Endothelial cell (in vitro differentiated cells): ENCODE measurements at places on chromosomes 5 and 9.
A peak's percentile ranks its signal among the peaks of the same experiment; 100 is the strongest.

DNA sequence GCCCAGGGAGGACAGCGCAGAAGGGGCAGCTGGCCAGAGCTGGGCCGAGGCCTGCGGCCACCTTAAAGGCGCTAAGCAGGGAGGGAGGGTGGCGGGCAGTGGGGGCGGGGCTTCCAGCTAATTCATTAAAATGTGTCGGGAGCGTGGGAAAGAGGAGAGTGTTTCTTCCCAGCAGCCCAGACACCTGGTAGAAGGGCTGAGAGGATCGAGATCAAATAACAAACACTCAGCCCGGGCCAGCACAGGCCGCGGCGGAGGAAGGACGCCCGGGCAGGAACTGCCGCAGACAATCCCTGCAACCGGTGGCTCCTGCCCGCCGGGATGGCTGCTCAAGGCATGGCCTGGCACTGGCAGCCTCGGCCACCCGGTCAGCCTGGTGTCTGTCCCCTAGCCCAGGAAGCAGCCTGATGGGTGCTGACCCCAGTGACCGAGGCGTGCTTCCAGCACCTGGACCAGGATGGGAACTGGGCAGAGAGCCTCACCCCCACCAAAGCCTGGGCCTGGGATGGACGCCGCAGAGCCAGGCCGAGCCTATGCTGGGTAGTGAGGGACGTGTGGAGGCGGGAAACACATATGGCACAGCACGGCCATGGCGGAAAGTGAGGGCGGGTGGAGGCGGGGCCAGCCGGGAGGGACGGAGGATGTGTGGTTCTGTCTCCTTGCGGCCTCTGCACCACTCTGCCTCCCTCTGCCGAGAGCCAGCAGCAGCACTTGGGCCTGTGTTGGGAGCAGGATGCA is 3.2 kb upstream of the NRARP start:
- peaks cover 19% of the 10 kb centered on the region for H3K4me1 ChIP-seq
- peak overlapping the region; percentile 86 for H3K27ac ChIP-seq
- peak overlapping the region; percentile 73 for H3K4me3 ChIP-seq

- H3K4me1 ChIP-seq = peaks cover 59% of the 10 kb centered on the region
- peaks cover 7% of the 10 kb centered on the region for H3K27me3 ChIP-seq
- H3K27ac ChIP-seq = peak overlapping the region; percentile 99
- DNase-seq = no peak
- H3K36me3 ChIP-seq = peaks cover 24% of the 10 kb centered on the region
Measured at GRCh38 chr9:114371973-114372917, 15.5 kb downstream of the AKNA start.

DNA sequence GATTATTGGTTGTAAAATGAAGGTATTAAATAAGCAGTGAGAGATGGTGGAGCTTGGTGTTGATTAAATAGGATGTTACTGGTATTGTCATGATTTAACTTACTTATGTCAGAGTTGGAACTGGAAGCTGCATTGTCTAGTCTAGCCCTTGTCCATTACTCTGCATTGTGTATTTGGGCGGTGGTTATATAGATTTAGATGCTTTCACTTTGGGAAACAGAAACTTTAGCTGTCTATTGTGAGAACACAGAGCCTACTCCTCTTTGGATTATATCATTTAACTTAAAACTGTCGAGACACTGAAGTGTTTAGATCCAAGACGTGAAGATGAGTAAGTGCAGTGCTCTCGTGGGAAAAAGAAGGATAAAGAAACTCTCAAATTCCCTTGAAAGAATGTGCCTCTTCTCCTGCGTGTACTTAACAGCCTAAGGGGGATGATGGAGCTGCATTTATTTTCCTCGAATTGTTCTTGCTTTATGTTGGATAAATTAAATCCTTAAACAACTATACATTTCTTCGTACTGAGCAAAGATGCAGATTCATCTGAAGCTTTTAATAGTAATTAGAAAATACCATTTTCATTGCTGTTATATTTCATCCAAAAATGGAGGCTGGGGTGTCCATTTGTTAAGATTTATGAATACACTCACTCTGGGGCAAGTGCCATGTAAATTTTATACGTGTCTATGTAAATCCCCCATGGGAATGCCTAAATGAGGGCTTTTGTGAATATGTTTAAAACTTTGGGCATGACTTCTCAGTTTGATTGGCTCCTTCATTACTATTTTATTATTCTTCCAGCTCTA is 21.6 kb downstream of the FBXL7 start:
- no peak for DNase-seq
- H3K36me3 ChIP-seq = peaks cover 27% of the 10 kb centered on the region
- H3K27ac ChIP-seq = no peak overlapping the region

GRCh38 chr5:68534131-68534940 is 318.8 kb downstream of the PIK3R1 start:
- H3K27me3 ChIP-seq = peaks cover 1% of the 10 kb centered on the region
- no peak overlapping the region for H3K4me3 ChIP-seq
- no peak for DNase-seq
- no peak overlapping the region for H3K27ac ChIP-seq
- no peaks in the 10 kb centered on the region for H3K36me3 ChIP-seq
- peaks cover 12% of the 10 kb centered on the region for H3K4me1 ChIP-seq

DNA sequence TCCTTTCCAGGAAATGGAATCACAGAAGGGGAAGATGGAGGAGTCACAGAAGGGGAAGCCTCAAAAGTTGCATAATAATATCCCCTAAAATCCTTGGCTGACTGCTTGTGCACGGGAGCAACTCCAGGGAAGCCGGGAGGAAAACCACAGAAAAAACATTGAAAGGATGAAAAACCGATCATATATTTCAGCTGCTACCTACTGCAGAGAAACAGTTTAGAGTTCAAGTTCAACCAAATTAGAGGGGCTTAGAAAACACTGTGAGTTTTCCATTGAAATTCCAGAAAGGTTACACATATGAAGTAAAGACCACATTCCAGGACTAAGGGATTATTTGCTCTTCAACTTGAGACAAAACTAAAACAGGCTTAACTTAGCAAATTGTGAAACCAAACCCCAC is 37.6 kb upstream of the MTAP start:
- peaks cover 7% of the 10 kb centered on the region for H3K4me1 ChIP-seq
- H3K27ac ChIP-seq = no peak overlapping the region
- H3K4me3 ChIP-seq = no peak overlapping the region
- no peaks in the 10 kb centered on the region for H3K36me3 ChIP-seq
- DNase-seq = no peak
- peaks cover 2% of the 10 kb centered on the region for H3K27me3 ChIP-seq

DNA sequence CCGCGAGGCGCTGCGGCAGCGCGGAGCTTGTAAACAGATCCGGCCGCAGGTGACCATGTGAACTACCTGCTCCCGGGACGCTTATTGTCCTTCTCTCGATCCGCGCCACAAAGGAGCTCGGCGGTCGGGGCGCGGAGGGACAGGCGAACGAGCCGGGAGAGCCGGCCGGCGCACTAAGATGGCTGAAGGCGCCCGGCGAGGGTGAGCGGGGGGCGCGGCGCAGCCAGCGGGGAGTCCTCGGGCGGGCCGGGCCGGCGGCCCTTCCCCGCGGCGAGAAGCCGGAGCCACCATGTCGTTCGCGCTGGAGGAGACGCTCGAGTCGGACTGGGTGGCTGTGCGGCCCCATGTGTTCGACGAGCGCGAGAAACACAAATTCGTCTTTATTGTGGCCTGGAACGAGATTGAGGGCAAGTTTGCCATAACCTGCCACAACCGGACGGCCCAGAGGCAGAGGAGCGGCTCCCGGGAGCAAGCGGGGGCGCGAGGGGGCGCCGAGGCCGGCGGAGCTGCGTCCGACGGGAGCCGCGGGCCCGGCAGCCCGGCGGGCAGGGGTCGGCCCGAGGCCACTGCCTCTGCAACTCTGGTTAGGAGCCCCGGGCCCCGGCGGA is 535 bp downstream of the JMY start:
- H3K4me3 ChIP-seq = peak overlapping the region; percentile 90
- peaks cover 8% of the 10 kb centered on the region for H3K27me3 ChIP-seq
- DNase-seq = peak; percentile 52
- H3K36me3 ChIP-seq = peaks cover 4% of the 10 kb centered on the region
- H3K4me1 ChIP-seq = peaks cover 13% of the 10 kb centered on the region

- H3K4me3 ChIP-seq = no peak overlapping the region
- H3K27ac ChIP-seq = no peak overlapping the region
- no peaks in the 10 kb centered on the region for H3K27me3 ChIP-seq
- H3K4me1 ChIP-seq = no peaks in the 10 kb centered on the region
Measured at GRCh38 chr5:79119486-79119885, 7.9 kb downstream of the BHMT start.

DNA sequence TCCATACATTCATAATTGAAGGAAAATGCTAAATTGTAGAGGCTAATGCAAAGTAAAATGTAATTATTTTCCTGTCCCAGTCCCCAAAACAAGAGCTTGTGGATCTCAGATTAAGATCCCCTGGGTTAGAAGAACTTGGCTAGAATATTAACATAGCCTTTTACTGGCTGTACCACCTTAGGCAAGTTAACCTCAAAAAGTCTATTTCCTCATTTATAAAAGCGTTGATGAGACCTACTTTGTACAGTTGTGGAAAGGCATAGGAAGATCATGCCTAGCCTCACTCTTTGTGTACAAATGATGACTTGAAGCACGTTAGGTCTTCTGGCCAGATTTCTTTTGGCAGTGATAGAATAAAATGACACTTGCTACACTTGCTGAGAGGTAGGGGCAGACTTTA is 97.2 kb downstream of the F2RL2 start:
- no peaks in the 10 kb centered on the region for H3K36me3 ChIP-seq
- no peak overlapping the region for H3K4me3 ChIP-seq
- no peak overlapping the region for H3K27ac ChIP-seq
- H3K27me3 ChIP-seq = no peaks in the 10 kb centered on the region
- DNase-seq = no peak
- peaks cover 11% of the 10 kb centered on the region for H3K4me1 ChIP-seq

GRCh38 chr5:95962785-95963184 is 1.1 kb upstream of the ELL2 start:
- no peak overlapping the region for H3K27ac ChIP-seq
- H3K36me3 ChIP-seq = peaks cover 8% of the 10 kb centered on the region
- H3K4me1 ChIP-seq = peaks cover 36% of the 10 kb centered on the region
- peaks cover 11% of the 10 kb centered on the region for H3K27me3 ChIP-seq

DNA sequence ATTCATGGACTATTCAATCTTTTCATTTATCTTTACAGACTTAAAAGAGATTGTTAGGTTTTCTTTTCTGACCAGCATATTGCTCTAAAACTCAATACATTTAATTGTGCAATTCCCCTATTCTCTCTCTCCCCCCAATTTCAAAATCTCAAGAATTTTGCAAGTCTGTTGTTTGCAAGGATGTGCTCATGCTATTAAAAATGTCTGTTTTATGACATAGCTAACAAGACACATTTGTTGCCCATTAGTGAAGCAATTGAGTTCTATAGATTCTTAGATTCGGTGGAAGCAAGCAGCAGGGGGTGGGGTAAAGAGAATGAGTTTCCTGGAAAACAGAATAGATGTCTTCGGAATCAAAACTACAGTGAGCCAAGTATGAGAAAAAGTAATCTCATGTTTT is 8.5 kb upstream of the CSNK1A1 start:
- H3K4me3 ChIP-seq = no peak overlapping the region
- H3K36me3 ChIP-seq = no peaks in the 10 kb centered on the region
- H3K27ac ChIP-seq = no peak overlapping the region
- DNase-seq = no peak

- no peaks in the 10 kb centered on the region for H3K4me1 ChIP-seq
- no peak overlapping the region for H3K27ac ChIP-seq
- H3K36me3 ChIP-seq = no peaks in the 10 kb centered on the region
- no peak overlapping the region for H3K4me3 ChIP-seq
Measured at GRCh38 chr5:45382583-45382982, 313.6 kb downstream of the HCN1 start.

DNA sequence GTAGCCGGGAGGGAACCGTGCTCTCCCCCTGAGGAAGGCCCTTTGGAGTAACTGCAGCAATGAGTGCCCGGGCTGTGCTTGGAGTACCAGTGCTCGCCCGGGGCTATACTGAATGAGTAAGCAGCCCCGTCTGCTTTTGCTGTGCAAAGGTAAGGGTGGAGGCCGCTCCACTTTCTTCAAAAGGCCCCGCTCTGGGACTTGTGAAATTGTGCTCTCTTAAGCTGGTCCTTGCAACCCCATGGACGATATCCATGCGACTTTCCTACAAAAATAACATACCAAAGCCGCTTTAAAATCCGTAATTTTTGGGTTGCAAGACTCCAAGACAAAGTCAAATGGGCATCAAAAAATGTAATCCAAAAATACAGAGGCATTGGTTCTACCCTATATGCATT is 578 bp upstream of the TNFAIP8 start:
- peaks cover 20% of the 10 kb centered on the region for H3K4me1 ChIP-seq
- no peak overlapping the region for H3K27ac ChIP-seq
- peaks cover 10% of the 10 kb centered on the region for H3K27me3 ChIP-seq
- no peak for DNase-seq
- H3K36me3 ChIP-seq = no peaks in the 10 kb centered on the region

GRCh38 chr5:172426086-172426485 is 28.2 kb downstream of the SH3PXD2B start:
- no peaks in the 10 kb centered on the region for H3K4me1 ChIP-seq
- H3K27ac ChIP-seq = no peak overlapping the region
- no peaks in the 10 kb centered on the region for H3K27me3 ChIP-seq
- H3K36me3 ChIP-seq = peaks cover 20% of the 10 kb centered on the region

- no peaks in the 10 kb centered on the region for H3K36me3 ChIP-seq
- peaks cover 13% of the 10 kb centered on the region for H3K4me1 ChIP-seq
Measured at GRCh38 chr9:132742821-132743311, 72.6 kb downstream of the GTF3C4 start.

DNA sequence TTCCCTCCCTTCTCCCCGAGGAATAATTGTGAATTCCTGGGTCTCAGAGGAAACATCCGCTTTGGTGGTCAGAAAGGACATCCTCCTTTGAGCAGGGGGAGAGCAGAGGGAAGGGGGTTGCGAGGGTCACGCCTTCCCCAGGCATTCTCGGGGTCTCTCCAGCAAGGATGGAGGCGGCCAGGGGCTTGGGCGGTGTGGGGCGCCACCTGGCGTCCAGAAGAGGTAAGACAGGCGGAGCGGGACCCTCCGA is 129.1 kb downstream of the KCNIP1 start:
- H3K27me3 ChIP-seq = peaks cover 13% of the 10 kb centered on the region
- peak overlapping the region; percentile 88 for H3K27ac ChIP-seq
- DNase-seq = peak; percentile 90
- H3K4me1 ChIP-seq = peaks cover 31% of the 10 kb centered on the region
- no peaks in the 10 kb centered on the region for H3K36me3 ChIP-seq
- H3K4me3 ChIP-seq = peak overlapping the region; percentile 88

DNA sequence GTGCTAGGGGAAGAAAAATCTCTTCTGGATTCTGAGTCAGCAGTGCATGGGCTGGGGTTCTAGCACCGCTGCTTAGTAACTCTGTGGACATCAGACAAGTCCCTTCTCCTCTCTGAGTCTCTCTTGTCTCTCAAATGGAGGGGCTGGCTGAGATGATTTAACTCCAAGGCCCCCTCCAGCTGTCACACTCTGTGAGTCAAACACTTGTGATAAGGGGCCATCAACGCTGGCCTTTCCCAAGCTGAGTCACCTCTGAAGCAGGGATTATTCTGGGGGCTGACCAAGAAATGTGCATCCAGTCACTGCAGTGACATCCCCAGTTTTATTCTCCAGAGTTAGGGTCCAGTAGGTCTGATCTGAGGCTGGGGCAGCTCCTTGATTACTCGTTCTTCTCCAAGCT is 110.4 kb upstream of the ZNF462 start:
- H3K4me3 ChIP-seq = no peak overlapping the region
- peaks cover 14% of the 10 kb centered on the region for H3K4me1 ChIP-seq
- no peak for DNase-seq
- no peaks in the 10 kb centered on the region for H3K27me3 ChIP-seq

- H3K4me1 ChIP-seq = peaks cover 13% of the 10 kb centered on the region
- H3K27me3 ChIP-seq = peaks cover 2% of the 10 kb centered on the region
- DNase-seq = no peak
- H3K4me3 ChIP-seq = no peak overlapping the region
Measured at GRCh38 chr5:115720888-115721287, 95.1 kb upstream of the TMED7 start.
